ENCODE measurements at places on chromosomes 7 and 10.

- DNase-seq: no peak
Measured at GRCh38 chr10:92849234-92849525, 860 bp downstream of the EXOC6 start.

GRCh38 chr7:39951226-39952194 lies 1.5 kb downstream of the CDK13 start:
- peak; percentile 72 for DNase-seq

DNA sequence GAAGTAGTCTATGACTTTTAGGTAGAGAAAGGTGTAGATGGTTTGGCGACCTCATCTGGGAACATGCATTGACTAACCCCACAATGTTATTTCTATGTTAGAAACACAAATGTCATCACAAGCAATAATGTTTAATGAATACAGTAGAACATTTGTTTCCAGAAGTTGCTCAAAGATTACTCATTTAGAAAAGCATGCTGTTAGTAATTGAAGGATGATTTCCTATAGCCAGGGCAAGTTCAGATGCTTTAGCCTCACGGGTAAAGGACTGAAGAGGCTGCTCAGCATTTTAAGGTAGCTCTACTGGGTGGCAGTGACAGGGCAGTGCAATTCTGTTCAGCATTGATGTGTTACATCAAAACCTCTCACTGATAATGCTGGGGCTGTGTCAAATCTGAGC lies 199.3 kb upstream of the FZD1 start:
- no peak for DNase-seq

- DNase-seq: no peak
Measured at GRCh38 chr7:20952916-20953315, 166.2 kb upstream of the SP8 start.

- DNase-seq: no peak
Measured at GRCh38 chr10:33559105-33559504, 224.6 kb upstream of the NRP1 start.

GRCh38 chr10:93468461-93469213 lies 13.5 kb downstream of the MYOF start:
- DNase-seq: no peak

DNA sequence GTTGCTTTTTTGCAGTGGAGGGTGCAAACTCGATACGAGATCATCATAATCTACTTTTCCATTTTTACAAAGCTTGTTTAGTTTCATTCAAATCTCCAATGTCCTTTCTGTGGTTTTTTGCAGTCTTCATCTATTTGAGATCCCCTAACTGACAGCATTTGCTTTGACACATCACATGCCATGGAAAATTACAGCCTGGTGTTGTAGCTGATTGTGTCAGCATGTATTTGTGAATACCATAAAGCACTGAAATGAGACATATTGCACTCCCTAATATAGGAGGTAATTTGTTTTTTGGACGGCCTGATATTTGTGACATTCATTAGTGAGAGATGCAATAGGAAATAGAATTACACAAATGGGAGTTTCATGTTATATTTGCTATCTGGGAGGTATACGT lies 620.8 kb downstream of the KCNMA1 start:
- DNase-seq: no peak

- no peak for DNase-seq
Measured at GRCh38 chr10:116186273-116186672, 86.7 kb downstream of the GFRA1 start.

- no peak for DNase-seq
Measured at GRCh38 chr10:78514459-78514858, 480.8 kb downstream of the RPS24 start.

GRCh38 chr10:100687143-100688003 lies 58.0 kb upstream of the PAX2 start:
- no peak for DNase-seq

DNA sequence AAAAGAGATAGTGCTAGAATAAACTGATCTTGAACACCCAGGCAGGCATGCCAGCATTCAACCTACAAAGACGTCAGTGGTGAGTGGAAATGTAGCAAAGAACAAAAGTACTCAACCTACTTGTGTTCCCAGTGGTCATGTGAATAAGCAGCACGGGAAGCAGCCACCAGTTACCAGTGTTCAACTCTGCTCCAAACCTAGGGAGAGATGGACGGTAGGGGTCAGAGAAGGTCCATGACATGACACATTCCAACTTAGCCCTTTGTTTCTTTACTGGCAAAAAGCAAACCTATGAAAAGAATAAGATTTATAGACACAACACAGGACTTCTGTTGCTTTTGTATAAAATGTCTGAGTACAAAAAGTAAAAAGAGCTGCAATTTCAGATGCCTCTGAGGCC lies 511.4 kb downstream of the XPNPEP1 start:
- DNase-seq: peak; percentile 9

- DNase-seq: no peak
Measured at GRCh38 chr10:7797582-7797981, 9.6 kb downstream of the ATP5F1C start.

- peak; percentile 22 for DNase-seq
Measured at GRCh38 chr10:5094265-5095205, at the start of gene AKR1C3. Gene AKR1C3, plus strand, starts transcription at chr10:5094414. Its CDS starts 31 bp downstream, at chr10:5094445.

- DNase-seq: no peak
Measured at GRCh38 chr10:86524225-86524962, 2.8 kb upstream of the WAPL start.

DNA sequence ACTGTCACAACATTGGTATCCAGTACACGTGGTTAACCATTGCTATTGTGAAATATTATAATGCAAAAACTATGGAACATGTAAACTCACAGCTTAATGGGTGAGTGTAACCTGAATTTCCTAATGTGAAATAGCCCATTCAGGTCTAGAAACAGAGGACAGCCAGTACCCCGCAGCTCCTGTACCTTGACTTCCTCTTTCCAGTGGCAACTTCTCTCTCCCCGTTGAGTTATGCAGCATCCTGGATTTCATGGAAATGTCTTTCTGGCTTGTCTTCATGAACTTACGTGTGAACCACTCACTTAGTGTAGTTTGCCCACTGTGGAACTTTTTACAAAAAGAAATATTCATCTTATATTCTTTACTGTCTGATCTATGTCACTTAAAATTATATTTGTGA lies 384.4 kb downstream of the DPP6 start:
- DNase-seq: no peak

- DNase-seq: no peak
Measured at GRCh38 chr7:30412782-30413504, 65.6 kb downstream of the NOD1 start.

- no peak for DNase-seq
Measured at GRCh38 chr7:140998715-140999114, 16.0 kb downstream of the MRPS33 start.

GRCh38 chr10:103232131-103232673 lies 13.5 kb upstream of the RPEL1 start:
- no peak for DNase-seq

DNA sequence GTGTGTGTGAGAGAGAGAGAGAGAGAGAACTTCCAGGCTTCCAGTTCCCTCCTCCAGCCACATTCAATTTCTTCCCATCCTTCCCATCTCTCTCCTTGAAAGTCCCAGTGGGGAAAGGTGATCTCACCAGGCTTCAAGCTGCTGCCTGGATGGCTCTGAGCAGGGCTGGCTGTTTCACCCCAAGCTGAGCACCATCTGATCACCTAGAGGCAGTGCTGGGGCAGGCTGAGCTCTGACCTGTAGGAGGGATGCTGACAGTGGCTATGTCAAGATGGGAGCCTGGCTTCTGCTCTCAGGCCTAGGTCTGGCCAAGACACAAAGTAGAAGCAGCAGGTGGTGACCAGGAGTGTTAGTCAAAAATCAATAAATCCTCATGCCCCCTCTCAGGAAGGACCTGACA lies 370.8 kb downstream of the PLXNA4 start:
- no peak for DNase-seq

GRCh38 chr7:19203686-19204085 lies 58.5 kb upstream of the FERD3L start:
- DNase-seq: no peak

GRCh38 chr10:51080311-51081006 lies 6.2 kb downstream of the PRKG1 start:
- DNase-seq: no peak

GRCh38 chr10:3150366-3150765 lies 22.2 kb downstream of the PITRM1 start:
- no peak for DNase-seq

GRCh38 chr7:38660427-38661099 lies 29.4 kb upstream of the AMPH start:
- no peak for DNase-seq

- DNase-seq: no peak
Measured at GRCh38 chr10:50563906-50564305, 59.9 kb downstream of the SGMS1 start.

DNA sequence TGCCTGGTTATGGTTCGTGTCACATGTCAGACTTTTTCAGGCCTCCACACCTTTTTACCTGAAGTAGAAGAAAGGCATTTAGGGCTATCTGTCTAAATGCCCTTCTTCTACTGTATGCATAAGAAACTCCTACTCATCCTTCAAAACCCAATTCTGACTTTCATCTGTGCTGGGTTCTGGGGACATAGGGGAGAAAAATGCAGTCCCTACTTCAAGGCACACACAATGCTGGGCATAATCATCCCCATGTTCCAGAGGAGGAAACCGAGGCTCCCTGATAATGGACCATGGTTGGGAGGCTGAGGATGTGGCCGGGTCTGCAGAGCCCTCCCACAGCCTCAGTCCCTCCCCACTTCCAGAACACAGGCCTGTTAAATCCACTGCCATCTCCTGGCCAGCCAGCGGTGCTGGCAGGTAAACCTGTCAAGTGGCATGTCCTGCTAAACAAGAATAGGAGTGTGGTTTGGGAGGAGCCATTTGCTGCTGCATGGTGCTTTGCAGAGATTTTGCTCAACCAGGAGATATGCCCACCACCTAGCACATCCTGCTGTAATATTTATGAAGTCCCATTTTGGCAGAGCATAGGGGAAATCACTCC lies 32.0 kb downstream of the GRID1 start:
- DNase-seq: no peak

- no peak for DNase-seq
Measured at GRCh38 chr10:29005988-29006387, 282.9 kb upstream of the LYZL1 start.

GRCh38 chr10:11246752-11247467 lies 229.2 kb downstream of the CELF2 start:
- DNase-seq: no peak

- DNase-seq: no peak
Measured at GRCh38 chr10:116286626-116287200, 13.7 kb upstream of the GFRA1 start.

DNA sequence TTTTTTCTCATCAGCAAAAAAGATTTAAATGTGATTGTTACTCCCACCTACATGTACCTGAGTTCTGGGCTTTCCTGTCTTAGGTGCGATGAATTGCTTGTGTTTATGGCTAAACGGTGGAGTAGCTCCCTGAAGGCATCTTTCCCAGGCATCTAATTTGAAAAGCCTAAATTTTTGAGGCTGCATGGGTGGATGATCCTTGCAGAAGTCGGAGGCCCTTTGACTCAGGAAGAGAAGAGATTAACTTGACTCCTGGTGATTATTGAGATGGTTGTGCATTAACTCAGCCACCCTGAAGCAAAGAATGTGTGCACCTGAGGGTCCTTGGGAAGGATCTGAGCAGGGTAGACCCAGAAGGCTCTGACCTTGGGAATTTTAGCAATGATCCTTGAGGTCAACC lies 155.6 kb upstream of the SEMA3C start:
- no peak for DNase-seq

DNA sequence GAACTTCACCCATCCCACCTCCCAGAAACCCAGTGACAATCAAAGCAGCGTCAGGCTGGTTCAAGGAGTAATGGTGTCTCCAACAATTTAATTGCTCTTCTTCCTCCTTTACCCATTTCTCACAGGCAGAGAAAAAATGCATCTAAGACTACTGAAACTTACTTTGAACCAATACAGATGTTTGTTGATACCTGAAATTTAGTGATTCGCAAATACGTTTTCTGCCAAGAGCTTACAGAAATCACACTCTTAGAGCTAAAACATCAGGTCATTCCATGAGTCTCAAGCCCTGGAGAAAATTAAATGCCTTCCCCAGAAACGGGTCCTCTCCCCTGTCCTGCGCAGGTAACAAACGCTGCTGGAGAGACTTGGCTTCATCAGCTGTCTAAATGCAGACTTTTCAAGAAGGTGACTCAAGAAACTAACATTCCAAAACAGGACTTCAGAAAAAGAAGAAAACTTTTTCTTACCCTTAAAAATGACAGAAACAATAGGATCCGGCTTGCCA lies 443 bp downstream of the MYOF start:
- no peak for DNase-seq

DNA sequence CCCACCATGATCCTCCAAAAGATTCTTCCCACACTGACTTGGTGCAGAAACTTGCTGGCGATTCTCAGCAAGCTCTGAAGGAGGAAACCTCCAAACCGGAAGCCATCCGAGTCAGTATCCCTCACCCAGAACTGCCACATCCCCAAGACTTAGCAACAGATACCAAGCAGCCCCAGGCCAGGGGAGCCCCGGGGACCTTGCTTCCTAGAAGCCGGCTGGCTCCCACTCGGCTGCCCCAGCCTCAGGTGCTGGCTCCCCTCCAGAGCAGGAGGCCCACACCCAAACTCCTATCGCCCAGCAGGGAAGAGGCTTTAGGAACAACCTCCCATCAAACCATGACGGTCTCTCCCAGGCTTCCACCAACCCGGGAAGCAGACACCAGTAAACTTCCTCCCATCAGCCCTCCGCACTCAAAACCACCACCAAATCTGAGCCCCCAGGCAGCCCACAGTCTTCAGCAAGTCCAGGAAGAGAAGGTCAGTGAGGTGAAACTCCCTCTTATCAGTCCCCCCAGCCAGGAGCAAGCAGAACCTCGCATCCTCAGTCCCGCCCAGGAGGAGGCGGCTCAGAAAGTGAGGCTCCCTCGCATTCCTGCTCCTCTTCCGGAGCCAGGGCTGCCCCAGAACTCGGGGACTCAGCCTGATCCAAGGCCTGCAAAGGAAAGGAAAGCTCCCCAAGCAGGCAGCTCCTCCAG lies 82.3 kb downstream of the LRGUK start:
- DNase-seq: no peak

- DNase-seq: peak; percentile 10
Measured at GRCh38 chr7:55073976-55074528, 55.2 kb downstream of the EGFR start.

GRCh38 chr10:129796710-129797420 lies 167.2 kb downstream of the EBF3 start:
- DNase-seq: no peak

- no peak for DNase-seq
Measured at GRCh38 chr7:90982228-90982627, 282.0 kb upstream of the FZD1 start.

- no peak for DNase-seq
Measured at GRCh38 chr10:488081-488932, 201.2 kb downstream of the DIP2C start.

Measured in NCI-H1417 (cell line).